Activated naive CD4-positive, alpha-beta T cell treated with anti-CD3 and anti-CD28 coated beads, Interleukin-2, amount 50 U/mL, for 72 hours (primary cell): ENCODE measurements at places on chromosomes 1 and 21. TPM values are rescaled to one million over a fixed set of nuclear protein-coding genes. Genes with fewer than 3 reads are reported as not detected.

GRCh38 chr1:30373471-30374399 lies 349.6 kb downstream of the MATN1 start:
- DNase-seq: no peak

DNA sequence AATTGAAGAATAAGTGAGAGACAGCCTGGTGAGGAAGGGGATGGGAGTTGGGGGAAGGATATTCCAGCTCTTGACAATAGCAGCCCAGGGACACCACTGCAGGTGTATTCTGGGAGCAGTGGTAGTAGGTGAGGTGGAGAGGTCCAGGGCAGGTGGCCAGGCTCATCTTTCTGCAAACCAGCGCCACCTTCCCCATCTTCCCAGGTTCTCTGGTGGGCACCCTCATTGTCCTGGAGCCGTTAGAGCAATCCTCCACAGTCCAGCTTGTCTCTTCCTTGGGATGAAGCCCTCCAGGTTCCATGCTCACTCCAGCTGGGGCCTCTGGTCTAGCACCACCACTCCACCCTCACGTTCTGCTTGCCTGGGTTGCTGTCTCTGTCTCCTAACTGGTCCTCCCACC lies 97.0 kb downstream of the IER5 start:
- no peak for DNase-seq

Gene OR2AK2
- total RNA-seq: not detected

DNA sequence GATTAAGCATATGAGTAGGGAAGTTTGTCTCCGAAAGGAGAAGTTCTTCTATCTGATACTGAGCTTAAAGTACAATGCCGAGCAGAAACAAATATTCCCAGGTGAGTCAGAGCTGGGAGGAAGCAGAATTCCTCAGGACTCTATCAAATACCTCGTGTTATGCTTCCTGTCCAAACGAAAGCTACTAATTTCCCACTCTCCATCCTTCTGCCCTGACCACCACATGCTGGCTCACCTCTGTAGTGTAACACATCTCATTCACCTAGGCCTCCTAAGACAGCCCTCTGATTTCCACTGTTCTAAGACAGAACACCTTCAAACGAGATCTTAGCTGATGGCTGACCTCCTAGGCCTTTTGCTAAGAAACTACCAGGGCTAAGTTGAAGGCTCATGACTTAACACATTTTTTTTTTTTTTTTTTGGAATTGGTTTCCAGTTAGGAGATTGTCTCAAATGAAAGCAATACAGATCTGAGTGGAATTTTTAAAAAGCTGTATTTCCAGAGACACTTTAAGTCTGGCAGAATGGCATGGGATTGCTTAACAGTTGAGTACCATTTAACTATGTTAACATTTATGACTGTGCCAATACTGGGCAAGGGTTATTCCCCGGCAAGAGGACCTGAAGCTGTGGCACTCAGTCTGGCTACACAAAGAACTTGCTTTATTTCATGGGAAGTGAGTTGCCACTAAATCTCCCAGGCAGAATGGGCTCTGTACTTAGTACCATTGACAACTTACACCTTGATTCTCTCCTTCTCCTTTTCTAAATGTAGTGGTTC lies 583.4 kb downstream of the DPYD start:
- DNase-seq: no peak

DNA sequence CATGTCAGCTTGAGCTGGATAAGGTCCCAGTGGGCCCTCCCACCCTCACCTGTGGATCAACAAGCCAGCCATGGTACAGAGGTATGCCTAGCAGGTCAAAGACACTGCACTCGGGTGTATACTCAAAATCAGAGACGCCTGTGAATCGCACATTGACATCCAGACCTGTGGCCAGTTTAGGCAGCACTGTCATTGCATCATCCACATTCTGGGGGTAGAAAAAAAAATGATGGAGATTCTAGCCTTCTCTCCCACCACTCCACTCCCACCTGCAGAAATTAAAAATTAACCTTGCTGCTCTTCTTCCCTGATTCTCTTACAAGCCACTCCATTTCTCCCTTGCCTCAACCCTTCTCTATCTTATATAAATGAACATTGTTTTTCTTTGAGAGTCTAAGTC lies 6.3 kb downstream of the MINDY1 start:
- no peak for DNase-seq

Gene CRYAA
- not detected for total RNA-seq

DNA sequence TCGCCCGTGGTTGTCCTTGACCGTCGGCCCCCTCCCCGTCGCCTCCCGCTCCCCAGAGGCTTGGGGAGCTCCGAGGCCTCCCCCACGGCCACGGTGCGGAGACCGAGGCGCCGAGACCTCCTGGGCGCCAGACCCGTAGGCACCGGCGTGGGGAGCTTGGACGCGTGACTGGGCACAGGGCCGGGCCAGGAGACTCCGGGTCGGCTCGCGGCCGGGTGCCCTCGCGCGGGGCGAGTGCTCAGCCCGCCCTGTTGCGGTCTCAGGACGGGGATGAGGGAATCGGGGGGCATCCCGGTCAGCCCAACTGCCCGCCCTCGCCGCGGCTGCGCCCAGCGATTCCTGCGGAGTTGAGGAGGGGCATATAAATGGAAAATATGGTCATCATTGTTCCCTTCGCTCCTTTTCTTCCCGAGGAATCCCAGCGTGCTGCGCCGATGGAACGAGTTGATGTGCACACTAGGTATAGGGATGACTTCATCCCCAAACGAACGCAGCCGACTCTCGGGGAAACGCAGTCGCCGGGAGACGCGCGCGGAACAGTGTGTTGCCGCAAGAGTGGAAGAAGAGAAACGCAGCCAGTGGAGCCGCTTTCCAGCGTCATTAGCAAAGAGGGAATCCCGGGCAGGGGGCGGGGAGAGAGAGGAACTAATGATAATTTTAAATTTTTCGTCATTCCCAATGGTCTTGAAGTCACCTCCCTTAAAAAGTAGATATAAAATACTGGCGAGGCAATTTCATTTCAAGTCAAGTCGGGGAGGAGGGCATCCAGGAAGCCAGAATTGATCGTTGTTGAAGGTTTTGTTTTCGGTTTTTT lies 747 bp upstream of the ENAH start:
- no peak for DNase-seq
